ENCODE measurements at places on chromosomes 4 and X.
A peak's percentile ranks its signal among the peaks of the same experiment; 100 is the strongest.

DNA sequence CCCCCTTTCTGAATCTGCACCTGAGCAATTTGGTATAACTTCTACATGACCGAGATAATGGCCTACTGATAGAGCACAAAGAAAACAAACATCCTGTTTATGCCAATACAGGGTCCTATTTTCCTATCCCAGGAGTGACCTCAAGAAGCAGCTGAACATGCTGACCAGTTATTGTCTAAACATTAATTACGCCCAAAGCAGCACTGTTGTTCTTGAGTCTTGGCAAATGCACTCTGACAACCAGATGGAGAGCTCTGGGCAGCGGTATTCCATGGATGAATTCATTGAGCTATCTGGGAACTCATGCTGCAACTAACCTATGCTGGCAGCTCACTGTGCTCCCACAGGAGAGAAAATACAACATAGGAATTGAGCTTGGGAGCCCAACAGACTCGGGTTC, 52.6 kb downstream of the PCYT1B start:
- DNase-seq = no peak

- DNase-seq = no peak
Observed at GRCh38 chr4:2059046-2059725, at the start of gene NAT8L. Gene NAT8L (plus strand): TSS chr4:2059327. CDS start chr4:2059512, 185 bp downstream.

DNA sequence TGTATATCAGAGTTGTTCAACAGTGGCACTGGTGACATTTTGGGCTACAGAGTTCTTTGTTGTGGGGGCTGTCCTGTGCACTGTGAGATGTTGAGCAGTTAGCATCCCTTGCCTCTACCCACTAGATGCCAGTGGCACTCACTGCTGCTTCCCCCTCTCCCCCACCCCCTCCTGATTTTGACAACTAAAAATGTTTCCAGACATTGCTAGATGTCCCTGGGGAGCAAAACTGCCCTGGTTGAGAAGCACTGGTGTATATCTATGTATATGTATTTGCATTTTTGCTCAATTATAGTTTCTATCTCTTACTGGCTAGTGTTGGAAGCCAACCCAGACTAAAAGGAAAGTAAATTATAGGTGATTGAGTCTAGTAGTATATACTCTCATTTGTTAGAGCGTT, 2.4 kb downstream of the TMEM131L start:
- DNase-seq = no peak

GRCh38 chr4:125319311-125319710, 4.6 kb downstream of the FAT4 start:
- DNase-seq = no peak

- no peak for DNase-seq
Observed at GRCh38 chrX:16977771-16978170, 31.3 kb downstream of the REPS2 start.

GRCh38 chr4:11367371-11367770, 61.3 kb downstream of the HS3ST1 start:
- DNase-seq = no peak

DNA sequence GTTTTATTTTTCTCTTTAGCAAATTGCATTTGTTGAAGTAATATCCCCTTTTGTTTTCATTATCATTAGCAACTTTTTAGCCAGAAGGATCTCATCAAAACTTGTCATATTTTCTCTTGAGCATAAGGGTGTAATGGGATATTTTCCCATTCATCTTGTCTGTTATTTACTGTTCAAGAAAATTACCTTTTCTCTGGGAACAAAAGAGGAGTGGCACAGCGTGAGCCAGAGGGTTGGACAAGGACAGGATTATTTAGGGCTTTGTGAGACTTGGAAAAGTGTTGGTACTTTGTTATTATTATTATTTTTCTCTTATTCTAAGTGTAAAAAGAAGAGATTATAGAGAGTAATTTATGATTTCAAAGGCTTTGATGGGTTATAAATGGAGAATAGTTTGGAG, 135.9 kb downstream of the PRKX start:
- DNase-seq = no peak

DNA sequence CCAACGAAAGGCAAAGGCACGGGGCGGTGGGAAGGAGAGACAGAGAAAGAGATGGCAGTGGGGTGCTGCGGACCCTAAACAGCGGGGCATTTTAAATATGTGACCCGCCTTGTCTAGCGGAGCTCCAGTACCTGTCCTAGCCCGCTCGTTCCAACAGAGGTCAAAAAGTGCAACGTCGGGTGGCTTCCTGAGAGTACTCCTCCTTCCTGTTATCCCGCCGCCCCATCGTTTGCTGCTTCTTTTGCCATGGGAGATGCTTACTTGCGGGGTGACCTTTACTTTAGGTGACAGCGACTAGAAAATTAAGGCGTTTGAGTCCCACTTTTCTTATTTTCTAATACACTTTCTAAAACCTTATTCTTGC, 735 bp downstream of the NRK start:
- DNase-seq = no peak

- DNase-seq = no peak
Observed at GRCh38 chr4:118353534-118354030, 779 bp upstream of the PRSS12 start.

- DNase-seq = no peak
Observed at GRCh38 chrX:35432056-35432455, 366.1 kb upstream of the MAGEB16 start.

DNA sequence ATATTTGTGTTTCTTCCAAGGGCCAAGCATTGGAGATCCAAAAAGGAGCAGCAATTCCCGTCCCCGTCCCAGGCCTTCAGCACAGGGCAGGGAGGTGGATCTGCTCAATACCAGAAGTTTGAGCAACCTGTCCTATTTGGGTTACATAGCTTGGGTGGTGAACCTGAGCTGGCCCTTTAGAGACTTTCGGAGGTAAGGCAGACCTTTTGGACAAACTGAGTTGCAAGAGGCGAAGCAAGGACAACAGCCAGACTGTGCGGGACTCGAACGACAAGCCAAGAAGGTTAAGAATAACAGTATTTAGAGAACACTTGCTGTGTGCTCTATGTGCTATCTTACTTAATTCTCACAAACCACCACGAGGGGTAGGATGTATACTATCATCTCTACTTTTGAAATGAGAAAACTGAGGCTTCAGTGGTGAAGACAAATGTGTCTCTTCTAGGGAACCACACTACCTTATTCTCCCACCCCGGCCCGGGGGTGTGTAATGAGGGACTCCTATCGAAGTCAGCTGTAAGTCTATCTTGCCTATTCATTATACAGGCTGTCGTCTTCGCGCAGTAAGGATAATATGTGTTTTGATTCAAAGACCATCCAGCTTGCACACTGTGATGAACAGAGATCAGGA, 1.3 kb downstream of the NOP14 start:
- DNase-seq = peak; percentile 81

GRCh38 chr4:4320951-4321714, 31.1 kb downstream of the ZBTB49 start:
- no peak for DNase-seq

DNA sequence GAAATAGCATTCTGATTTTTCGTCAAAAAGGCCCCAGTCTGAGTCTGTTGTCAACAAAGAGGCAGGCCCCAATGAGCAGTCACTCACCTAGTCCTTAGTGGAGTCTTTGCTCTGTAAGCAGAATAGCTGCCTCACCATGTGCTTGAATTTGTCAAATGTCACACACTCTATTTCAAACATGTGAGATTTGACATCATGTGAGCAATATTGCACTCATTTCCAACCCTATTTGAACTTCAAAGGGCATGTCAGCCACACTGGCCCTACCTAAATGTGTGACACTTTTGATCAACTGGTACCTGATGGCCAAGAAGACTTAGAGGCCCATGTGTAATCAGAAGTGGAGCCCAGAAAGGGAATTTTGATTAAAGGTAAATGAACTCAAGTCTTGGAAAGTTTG, 59.4 kb upstream of the PLAC1 start:
- DNase-seq = peak; percentile 3

DNA sequence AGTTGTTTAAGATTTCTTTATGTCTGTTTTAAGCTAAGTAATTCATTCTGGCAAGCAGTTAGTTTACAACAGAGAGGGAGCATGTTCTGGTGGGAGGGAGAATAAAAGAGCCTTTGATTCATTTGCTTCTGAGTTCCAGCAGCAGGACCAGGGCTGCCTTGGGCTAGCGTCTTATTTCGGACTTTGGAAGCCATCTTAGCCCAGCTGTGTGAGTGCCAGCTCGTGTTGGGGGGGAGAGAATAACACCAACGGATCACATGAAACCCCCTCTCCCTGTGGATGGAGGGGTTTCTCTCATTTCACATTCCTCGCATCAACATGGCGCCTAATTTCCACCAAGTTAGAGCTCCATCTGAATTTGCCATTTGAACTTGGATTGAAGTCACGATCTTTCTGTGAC, 7.4 kb downstream of the GAB1 start:
- no peak for DNase-seq

- no peak for DNase-seq
Observed at GRCh38 chr4:75142850-75143249, 209.9 kb downstream of the PARM1 start.

DNA sequence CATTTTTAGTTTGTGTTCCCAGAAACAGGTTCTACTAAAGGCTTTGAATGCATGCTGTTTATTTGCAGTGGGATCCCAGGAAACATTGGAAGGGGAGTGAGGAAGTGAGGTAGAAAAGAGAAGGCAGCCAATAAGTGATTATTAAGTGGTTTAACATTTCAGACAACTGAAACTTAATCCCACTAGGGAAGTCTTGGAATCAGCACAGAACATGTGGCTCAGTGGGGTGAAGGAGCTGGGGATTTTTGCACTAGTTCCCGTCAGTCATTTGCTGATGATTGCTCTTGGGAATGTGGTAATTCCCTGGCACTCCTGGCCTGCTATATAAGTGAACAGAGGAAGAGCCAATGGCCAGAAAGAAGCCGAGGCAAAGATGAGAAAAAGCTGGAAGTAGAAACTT, 1053.0 kb upstream of the IGFBP7 start:
- DNase-seq = no peak

DNA sequence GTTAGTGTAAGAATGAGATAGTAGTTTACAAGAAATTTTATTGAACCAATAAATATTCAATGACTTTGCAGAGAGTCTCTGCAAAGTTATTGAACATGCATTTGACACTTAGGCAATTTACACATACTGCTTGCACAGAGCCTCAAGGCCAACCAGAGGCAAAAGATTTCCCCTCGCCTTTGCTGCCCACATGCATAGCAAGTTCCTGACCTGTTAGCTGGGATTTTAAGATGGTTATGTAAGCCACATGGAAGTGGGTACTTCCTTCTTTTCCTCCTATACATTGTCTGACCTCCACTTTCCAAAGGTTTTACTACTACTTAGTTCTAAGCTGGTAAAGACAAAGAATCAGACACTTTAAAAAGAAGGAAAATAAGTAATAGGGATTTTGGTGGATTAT, 430.1 kb upstream of the FRG1 start:
- DNase-seq = no peak

DNA sequence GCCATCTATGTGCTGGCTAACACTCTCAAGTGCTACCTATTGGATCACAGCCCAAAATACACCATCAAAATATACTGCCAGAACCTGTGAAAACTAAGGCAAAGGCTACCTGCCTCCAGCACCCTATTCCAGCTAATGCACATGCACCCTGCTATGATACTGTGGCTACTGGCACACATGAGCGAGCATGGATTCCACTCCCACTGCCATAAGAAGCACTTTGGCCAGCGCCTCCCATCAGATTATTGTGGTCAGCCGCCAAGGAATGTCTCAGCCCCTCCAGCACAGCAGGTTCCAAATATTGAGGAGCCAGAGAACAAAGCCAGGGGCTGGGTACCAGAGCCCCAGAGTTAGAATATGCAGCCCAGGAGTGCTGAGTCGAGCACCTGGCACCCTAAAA, 32.5 kb upstream of the TMPRSS11F start:
- no peak for DNase-seq

- no peak for DNase-seq
Observed at GRCh38 chrX:107589243-107589642, 39.1 kb upstream of the PRPS1 start.

GRCh38 chrX:149910178-149910695, 19.1 kb upstream of the HSFX4 start:
- DNase-seq = no peak

DNA sequence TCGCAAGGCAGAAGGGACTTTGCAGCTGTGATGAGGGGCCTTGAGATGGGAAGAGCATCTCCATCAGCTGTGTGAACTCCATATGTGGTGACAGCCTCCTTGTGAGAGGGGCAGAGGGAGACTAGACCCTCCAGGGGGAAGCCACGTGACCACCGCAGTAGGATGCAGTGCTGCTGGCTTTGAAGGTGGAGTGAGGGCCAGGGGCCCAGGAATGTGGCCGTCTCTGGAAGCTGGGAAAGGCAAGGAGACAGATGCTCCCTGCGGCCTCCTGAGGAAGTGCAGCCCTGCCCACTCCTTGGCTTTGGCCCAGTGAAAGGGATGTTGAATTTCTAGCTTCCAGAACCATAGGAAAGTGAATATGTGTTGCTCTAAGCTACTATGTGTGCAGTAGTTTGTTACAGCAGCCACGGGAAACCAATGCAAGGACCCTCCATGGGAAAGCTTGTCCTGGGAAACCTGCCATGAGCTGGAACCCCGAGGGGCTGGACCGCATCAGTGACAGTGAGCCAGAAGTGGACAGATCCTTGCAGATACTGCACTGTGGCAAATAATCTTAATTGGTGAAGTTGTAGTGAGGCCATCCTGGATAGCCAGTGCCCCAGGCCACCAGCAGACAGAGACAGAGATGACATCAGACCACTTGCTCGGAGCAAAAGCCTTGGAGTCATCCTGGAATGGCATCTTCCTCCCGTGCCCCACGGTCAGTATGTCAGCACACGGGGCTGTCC, 35.4 kb upstream of the SORCS2 start:
- no peak for DNase-seq

- DNase-seq = no peak
Observed at GRCh38 chr4:83626245-83626836, 90.4 kb downstream of the GPAT3 start.

DNA sequence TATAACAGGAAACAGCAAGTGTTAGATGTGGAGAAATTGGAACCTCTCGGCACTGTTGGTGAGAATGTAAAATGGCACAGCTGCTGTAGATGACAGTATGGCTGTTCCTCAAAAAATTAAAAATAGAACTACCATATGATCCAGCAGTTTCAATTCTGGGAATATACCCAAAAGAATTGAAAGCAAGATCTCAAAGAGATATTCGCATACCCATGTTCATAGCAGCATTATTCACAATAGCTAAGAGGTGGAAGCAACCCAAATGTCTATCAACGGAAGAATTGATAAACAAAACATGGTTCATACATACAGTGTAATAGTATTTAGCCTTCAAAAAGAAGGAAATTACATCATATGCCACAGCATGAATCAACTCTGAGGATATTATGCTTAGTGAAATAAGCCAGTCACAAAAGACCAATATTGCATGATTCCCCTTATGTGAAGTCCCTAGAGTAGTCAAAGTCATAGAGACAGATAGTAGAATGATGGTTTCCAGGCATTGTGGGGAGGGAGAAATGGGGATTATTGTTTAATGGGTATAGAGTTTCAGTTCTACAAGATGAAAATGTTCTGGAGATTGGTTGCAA, 467.7 kb downstream of the IDS start:
- no peak for DNase-seq

- no peak for DNase-seq
Observed at GRCh38 chr4:33890841-33891240, 2353.5 kb downstream of the ARAP2 start.

- DNase-seq = no peak
Observed at GRCh38 chrX:119775517-119776238, 15.8 kb downstream of the RPL39 start.

- no peak for DNase-seq
Observed at GRCh38 chr4:153684971-153685371, 891 bp downstream of the TLR2 start.

GRCh38 chrX:44152852-44153251, 179.7 kb upstream of the NDP start:
- no peak for DNase-seq

GRCh38 chr4:62344915-62345314, 1144.8 kb downstream of the ADGRL3 start:
- DNase-seq = no peak

- DNase-seq = no peak
Observed at GRCh38 chr4:179095585-179096221, 1653.5 kb upstream of the AGA start.

All from stimulated activated CD4-positive, alpha-beta T cell treated with anti-CD3 and anti-CD28 coated beads, Interleukin-1b, Interleukin-23, amount 100 ng/mL, for 48 hours (primary cell).